ENCODE measurements at places on chromosomes 16 and 17.

GRCh38 chr17:5877948-5878347 lies 192.2 kb upstream of the WSCD1 start:
- no peak for DNase-seq

GRCh38 chr17:19024101-19025078 lies 19.8 kb upstream of the FAM83G start:
- DNase-seq = no peak

DNA sequence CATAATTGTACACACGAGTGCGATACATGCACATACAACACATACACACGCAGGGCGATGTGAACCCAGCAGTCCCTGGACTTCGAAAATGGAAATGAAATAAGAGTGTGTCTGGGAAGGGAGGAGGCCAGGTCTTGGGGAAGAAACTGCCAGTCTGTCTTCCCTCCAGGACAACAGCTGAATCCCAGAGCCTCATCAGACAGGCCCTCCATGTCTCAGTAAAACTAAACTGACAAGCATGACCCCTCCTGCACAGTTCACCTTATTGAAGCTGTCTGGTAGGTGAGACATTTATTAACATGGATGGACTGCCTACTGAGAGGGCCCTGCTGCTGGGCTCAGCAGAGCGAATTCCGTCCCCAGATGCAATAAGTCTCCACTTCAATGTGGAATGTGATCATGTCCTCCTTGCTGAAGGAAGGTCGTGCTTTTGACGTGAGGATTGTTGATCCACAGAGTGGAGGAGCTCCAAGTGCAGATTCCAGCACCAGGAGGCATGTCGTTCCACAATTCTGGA lies 117.4 kb downstream of the SOX9 start:
- no peak for DNase-seq

- no peak for DNase-seq
Observed at GRCh38 chr17:35890774-35891155, 10.6 kb upstream of the CCL5 start.

DNA sequence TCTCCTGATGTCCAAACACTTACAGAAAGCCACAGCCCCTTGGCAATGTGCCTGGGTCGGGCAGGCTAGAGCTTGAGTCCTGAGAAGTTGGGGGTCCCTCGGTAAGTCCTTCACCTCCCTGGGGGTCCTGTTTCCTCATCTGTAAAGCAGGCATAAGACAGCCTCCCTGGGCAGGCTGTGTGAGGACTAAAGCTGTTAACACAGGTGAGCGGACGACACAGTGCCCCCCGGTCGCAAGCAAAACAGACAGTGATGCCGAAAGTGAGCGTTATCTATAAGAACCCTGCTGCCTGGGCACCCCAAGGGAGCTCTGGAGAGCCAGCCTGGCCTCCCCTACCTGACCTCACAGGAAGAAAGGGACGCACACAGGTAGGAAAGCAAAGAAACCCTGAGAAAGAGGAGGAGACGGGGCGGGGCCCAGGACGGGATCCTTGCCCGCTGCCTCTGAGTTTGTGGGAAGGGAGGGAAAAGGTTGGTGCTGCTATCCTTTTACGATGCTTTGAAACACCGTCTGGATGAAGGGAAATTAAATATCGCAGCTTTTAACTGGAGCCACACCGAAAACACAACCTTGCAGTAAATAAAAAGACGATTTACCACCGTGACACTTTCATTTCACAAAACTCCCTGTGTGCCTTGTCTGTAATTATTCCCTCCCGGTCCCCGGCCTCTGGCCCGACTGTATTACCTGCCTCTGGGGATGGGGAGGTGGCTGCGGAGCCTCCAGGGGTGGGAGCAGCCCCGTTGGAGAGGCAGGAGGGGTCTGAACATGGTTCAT lies 67.1 kb downstream of the ENGASE start:
- DNase-seq = no peak

GRCh38 chr16:82580298-82580890 lies 46.4 kb upstream of the CDH13 start:
- no peak for DNase-seq

Measured in T-helper 2 cell (primary cell).